ENCODE measurements at places on chromosomes 4 and X. TPM values are rescaled to one million over a fixed set of nuclear protein-coding genes. Genes with fewer than 3 reads are reported as not detected.

DNA sequence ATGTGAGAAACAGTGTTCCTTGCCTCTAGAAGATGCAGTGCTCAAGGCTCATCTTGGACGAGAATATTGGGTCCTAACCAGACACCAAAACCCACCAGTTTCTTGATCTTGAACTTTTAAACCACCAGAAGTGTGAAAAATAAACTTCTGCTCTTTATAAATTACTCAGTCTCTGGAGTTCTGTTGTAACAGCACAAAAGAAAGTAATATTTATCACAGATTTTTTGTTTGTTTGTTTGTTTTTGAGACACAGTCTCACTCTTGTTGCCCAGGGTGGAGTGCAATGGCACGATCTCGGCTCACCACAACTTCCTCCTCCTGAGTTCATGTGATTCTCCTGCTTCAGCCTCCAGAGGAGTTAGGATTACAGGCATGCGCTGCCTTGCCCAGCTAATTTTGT lies 371.1 kb upstream of the NDST4 start:
- DNase-seq, result no peak

DNA sequence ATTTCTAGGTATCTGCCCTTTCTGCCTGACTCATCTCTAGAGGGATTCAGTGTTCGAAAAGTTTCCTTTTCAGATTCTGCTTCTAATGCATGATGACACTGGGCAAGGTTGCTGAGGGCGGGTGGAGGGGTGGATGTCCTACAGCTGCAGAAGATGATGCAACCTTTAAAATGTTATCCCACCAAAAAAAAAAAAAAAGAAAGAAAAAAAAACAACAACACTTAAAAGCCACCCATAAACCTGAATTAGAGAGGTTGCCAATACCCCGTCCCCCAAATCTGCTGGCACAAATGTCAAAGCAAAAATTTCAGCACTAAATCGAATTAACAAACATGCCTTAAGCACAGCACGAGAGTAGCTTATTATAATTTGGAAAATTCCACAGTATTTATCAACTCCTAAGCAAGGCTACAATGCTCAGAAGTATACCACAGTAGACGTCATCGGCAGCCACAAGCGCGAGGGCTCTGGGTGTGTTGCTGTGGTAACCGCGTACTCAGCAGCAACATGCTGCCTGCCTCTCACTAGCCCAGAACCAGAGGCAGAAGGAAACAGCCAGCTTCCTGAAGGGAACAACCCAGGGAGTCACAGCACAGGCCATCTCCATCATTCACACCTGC lies 167.5 kb upstream of the MAP3K15 start:
- peak; percentile 80 for DNase-seq

- no peak for DNase-seq
These were observed 11.7 kb upstream of the GAGE10 start for GRCh38 chrX:49291615-49292337.

DNA sequence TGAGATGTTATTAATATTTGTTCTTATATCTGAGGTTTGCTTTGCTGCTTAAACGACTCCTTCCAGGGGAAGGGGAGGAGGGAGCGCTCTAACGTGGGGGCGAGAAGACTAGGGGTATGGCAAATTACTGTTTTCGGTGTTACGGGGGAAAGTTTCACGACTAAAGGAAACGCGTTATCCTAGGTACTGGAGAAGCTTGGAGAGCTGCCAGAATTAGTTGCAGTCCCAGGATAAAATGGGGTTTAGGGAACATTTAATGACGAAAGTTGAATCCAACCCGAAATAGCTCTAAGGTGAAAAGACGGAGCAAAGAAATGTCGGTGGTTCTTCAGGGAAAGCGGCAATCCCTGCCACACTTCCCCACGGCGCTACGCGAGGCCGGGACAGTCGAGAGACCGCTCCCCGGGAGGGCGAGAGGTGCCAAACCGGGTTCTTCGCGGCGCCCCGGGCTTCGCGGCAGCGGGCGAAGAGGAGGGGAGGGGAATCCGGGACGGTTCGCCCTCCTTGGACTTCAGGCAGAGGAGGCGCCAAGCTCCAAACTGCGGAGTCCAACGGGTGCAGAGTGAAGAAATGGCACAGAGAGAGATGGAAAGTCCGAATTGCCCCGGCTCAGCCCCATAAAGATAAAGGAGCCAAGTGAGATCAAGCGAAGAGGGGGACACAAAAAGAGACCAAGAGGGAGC lies 724 bp downstream of the THOC2 start:
- DNase-seq, result no peak

- peak; percentile 73 for DNase-seq
These were observed 55.8 kb upstream of the BCOR start for GRCh38 chrX:40153345-40154249.

DNA sequence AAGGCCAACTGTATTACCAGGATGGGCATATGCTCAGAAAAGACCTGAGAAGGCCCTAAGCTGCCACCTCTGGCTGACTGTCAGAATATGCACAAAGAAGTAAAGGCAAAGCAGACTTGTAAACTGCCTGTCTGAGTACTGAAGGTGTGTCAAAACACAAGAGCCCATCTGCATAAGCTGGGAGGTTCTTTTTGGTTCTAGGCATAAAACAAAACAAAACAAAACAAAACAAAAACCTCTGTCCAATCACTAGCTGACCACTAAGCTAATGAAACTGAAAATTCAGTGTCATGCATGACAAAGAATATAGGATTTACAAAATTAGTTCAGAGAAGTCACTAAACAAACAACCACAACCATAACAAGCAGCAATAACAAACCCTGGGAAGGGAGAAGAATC lies 20.6 kb downstream of the SH3D19 start:
- no peak for DNase-seq

DNA sequence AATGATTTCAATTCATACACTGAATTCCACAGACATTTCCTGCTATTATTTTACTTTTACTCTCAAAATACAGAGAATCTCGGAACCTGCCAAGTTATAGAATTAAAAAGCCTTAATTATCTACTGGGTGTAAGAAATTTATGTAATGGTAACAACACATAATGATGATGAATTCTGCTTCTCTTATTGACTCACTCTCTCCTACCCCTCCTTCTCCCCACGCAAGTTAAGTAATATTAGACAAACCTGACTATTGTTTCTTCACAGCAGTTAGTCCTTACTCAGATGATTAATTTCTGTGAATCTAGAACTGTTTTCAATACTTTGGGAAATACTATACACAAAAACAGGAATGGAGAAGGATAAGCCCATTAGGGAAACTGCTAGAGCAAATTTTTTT lies 762.0 kb downstream of the CCSER1 start:
- no peak for DNase-seq

PLS3 gene
- 60.3 TPM for total RNA-seq

Data from sigmoid colon (tissue), 7 donors.